NCI-H1436 treated with DMSO at 0.1 percent for 48 hours (cell line): ENCODE measurements at places on chromosomes 5 and 9.

DNA sequence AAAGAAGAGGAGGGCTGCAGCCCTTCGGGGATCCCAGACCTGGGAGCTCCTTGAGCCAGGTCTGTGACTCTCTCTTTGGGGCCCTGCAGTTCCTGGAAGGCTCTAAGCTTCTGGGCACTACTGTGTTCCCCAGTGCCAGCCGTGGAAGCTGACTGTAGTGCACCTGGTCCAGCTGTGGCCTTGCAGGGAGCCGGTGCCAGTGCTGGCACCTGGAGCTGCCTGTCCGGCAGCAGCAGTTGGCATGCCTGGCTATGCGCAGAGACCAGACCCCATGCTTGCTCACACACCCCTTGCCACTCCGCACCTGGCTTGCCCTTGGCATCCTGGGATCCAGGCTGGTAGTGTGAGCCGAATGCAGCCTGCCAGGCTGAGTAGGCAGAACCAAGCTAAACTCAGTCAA, 91.0 kb upstream of the PUM3 start:
- DNase-seq: no peak

DNA sequence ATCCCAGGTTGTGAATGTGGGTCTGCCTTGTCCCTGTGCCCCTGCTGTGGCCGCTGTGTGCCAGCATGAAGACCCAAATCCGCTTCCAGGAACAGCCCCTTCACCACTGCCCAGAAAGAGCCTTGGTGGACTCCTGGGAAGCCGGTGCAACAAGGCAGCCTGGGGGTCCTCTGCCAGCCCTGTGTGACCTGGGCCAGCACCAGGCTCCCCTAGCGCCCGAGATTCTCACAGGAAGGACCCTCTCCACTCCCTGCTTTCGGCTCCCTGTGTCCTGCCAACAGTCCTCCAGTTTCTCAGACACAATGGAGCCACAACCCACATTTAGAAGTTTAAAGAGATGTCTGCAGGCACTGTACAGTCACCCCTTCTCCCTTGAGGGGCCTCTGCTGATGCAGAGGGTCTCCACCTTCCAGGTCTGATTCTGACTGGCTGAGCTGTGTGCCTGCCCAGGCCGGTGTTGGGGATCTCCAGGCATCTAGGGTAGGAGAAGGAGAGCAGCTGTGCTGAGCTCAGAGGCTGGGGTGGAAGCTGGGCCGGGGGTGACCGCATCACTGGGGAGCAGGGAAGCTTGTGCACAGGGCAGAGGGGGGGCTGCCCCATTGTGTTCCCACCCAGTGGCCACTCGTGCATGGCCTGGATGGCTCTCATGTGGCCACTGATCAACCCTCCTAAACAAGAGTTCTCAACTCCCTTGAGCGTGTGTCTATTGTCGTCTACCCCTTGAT, 174.0 kb downstream of the IRX2 start:
- no peak for DNase-seq

GRCh38 chr9:6852243-6852963, 94.6 kb downstream of the KDM4C start:
- DNase-seq: no peak

DNA sequence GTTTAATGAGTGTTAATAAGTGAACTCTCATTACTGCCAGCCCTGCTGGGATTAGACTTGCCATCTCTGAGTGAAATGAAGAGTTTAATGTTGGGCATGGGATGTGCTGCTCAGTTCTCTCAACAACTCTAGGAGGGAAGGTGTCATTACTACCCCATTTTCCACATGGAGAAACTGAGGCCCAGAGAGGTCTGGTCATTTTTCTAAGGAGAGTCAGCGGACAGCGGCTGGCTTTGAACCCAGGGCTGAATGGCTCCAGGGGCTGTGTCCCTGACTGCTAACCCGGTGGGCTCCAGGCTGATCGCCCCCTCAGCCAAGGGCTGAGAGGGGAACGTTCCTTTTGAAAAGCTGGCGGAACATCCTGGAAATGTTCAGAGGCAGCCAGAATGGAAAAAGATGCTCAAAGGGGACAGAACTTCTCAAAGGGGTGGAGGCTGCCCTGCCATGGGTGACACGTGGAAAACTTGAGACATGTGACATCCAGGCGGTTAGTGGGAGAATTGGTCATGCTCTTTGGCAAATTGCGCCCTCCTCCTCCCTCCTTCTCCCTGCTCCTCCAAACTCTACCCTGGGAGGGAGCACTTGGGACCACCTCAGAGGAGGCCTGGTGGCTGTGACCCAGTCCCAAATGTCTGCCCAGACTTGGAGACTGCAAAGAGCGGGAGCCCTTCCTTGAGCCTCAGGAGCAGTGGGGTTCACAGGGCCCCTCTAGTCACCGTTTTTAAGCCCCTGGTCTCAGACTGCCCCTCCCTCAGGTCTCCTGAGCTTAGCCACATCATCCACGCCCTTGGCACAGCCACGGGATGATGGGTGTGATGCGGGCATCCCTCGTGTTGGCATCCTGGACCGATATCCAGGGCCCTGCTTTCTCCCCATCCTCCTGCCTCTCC, 28.7 kb downstream of the DNM1 start:
- no peak for DNase-seq

DNA sequence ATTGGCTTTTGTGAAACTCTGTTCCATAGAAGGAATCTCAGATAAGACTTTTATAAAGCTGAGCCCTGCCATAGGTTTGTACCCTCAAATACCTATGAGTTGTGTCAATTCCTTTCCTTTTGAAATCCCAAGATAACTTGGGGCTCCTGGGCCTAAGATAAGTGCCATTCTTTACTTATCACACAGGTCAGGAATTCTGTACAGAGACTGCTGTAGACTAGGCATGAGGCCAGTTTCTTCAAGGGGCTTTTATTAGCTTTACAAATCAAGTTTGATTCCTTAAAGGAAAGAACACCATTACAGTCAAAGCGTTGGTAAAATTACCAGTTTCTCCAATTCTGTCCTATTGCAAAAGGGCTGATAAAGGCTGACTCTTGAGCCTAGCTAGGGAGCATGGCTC, 39.2 kb downstream of the SHC3 start:
- no peak for DNase-seq

DNA sequence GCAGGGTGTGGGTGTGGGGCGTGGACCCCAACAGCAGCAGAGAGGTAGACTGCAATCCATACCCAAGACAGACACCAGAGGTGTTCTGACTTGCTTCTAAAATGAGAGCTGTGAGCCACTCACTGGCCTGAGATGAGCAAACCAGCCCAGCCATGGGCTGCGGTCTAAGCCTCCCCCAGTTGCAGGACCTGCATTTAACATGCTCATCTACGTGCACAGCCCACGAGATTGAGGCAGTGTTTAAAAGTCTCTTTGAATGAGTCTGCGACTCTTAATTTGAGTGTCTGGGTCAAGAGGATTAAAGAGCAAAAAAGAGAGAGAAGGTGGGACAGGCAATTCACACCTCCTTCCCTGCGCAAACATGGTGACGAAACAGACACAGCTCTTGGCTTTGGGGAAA, 5.9 kb downstream of the SURF4 start:
- DNase-seq: no peak

- DNase-seq: no peak
Measured at GRCh38 chr5:133827830-133828229, 140.6 kb downstream of the C5orf15 start.

DNA sequence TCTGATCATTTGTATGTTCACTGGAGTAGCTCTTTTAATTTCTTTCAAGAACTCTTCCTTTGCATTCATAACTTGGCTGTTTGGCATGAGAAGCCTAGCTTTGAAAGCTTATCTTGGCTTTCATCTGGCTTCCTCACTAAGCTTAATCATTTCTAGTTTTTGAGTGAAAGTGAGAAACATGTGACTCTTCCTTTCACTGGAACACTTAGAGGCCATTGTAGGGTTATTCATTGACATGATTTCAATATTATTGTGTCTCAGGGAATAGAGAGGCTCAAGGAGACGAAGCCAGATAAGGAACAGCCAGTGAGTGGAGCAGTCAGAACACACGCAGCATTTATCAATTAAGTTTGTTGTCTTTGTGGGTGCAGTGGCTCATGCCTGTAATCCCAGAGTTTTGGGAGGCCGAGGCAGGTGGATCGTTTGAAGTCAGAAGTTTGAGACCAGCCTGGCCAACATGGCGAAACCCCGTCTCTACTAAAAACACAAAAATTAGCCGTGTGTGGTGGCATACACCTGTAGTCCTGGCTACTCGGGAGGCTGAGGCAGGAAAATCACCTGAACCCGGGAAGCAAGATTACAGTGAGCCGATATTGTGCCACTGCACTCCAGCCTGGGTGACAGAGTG, 98.3 kb downstream of the UGCG start:
- DNase-seq: no peak

DNA sequence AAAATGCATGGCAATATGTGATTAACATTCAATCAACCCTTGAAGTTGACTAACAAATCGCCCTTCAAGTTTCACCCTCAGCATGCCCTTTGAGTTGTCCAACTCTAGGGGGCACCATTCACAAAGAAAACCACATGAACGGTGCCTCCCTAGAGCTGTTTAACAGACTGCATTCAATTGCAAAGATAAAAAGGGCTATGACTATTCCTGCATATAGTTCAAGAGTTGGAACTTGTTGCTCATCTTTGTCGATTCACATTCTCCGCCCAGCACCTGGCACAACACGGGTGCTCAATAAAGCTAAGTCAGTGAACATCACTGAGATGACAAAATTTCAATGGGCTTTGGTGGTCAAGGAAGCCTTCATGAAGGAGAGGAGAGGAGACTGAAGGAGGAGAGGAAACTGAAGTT, 69.6 kb upstream of the SLC30A5 start:
- no peak for DNase-seq

DNA sequence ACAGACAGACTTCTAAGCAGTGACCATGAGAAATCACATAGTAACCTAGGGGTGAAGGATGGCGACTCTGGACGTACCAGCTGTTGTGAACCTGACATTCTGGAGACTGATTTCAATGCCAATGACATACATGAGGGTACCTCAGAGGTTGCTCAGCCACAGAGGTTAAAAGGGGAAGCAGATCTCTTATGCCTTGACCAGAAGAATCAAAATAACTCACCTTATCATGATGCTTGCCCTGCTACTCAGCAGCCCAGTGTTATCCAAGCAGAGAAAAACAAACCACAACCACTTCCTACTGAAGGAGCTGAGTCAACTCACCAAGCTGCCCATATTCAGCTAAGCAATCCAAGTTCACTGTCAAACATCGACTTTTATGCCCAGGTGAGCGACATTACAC, 38.0 kb upstream of the CCDC152 start:
- DNase-seq: no peak

DNA sequence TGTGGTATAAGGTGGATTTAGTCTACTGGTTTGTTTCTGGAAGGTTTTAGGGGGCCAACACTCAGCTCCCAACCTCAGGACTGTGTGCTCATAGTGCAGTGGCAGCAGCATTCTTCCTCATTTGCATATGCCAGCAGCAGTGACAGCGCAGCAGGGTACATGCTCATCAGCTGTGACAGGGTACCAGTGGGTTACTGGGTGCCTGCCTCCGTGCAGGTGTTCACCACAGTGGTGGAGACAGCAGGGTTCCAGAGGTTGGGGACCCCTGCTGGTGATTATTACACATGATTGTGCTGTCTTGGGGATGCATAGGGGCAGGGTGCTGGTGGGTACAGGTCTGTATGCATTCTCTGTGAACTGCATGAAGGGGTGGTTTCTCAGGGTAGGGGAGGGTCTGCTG, 45.5 kb upstream of the IFNE start:
- DNase-seq: no peak

- DNase-seq: no peak
Measured at GRCh38 chr5:33343676-33344327, 97.0 kb upstream of the TARS1 start.

GRCh38 chr9:123514766-123515165, 158.8 kb downstream of the CRB2 start:
- no peak for DNase-seq

DNA sequence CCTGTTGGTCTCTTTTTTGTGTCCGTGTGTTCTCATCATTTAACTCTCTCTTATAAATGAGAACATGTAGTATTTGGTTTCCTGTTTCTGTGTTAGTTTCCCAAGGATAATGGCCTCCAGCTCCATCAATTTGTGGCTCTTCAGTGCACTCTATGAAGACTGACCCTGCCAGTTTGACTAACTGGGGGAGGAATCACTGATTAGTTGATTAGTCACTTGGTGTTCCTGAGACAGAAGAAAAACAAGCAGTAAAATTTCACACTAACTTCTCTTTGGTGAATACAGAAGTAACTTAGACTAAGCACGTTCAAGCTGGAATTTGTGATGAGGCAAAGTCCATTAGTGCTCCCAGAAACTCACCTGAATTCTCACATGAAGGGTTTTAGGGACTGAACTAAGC, 495.8 kb upstream of the RORB start:
- no peak for DNase-seq

GRCh38 chr5:153099328-153099727, 391.1 kb upstream of the GRIA1 start:
- DNase-seq: no peak

DNA sequence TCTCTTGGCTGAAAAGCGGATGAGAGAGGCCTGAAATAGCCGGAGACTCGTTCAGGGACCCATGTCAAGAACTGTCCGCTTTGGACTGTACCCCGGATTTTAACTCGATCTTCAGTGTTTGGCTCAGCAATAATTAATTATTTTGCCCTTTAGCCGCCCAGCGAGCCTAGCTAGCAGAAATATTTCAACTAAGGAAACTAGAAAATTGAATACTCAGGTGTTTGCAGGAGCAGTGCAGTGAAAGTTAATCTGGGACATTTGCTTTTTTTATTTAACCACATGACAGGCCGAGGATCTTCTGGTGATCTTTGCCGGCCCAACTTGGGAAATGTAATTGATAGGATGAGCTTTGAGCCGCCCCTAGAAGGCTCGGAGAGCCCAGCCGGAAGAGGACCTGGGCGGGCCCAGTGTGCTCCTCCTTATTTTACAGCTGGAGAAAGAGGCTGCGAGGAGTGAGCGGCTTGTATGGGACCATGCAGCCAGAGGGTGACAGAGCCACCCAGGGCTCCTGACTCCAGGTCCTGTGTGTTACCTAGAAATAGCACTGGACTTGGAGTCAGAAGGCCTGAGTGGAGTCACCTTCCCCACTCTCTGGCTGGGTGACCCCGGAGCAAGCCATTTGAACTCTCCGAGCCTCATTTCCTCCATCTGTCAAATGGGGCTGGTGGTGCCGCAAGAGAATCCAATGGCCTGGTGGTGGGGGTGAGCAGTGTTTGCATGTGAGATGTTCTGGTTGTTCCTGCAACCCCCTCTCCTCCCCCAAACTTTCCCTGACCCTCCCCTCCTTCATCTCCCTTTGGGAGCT, 2.4 kb downstream of the PPARGC1B start:
- DNase-seq: no peak

- DNase-seq: peak; percentile 15
Measured at GRCh38 chr5:169980418-169981053, at the start of gene INSYN2B. Gene INSYN2B (minus strand): TSS chr5:169980495. CDS start chr5:169883898, 96,597 bp downstream.

- DNase-seq: no peak
Measured at GRCh38 chr5:8157320-8157822, 288.4 kb downstream of the MTRR start.
